ENCODE measurements at places on chromosomes 11 and 22. TPM values are rescaled to one million over a fixed set of nuclear protein-coding genes. Genes with fewer than 3 reads are reported as not detected.

OR52E8 gene
- not detected for total RNA-seq

PARVG gene
- 95.7 TPM for total RNA-seq

FOSL1 gene
- 4.3 TPM for total RNA-seq

- DNase-seq, result no peak
Measured at GRCh38 chr22:18071968-18072310, 5.9 kb upstream of the PEX26 start.

- no peak for DNase-seq
Measured at GRCh38 chr11:88579466-88579865, 241.9 kb upstream of the CTSC start.

GRCh38 chr11:10295064-10295901 is 1.3 kb upstream of the SBF2 start:
- no peak for DNase-seq

- DNase-seq, result no peak
Measured at GRCh38 chr11:125351033-125351867, 144.8 kb downstream of the FEZ1 start.

DNA sequence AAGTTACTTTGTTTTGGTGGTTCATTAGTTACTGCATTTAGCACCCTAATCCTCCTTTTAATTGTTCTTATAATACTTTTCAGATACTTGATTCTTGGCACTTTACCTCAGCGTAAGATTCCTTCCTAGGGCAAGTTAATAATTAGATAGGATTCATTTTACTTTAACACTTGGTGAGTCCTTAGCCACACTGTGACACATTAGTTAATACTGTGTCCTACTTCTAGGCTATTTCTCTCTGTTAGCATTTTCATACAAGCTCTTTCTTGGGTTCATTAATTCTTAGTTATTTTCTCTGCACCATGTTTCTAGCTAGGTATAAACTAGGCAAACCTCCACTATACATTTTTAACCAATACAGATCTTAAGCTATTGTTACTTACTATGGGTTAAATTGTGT is 16.1 kb downstream of the OR5M3 start:
- DNase-seq, result no peak

GRCh38 chr11:1139441-1140083 is 18.2 kb upstream of the MUC5AC start:
- DNase-seq, result no peak
